ENCODE measurements at places on chromosomes 2 and 18.

GRCh38 chr2:77873506-77873905, 351.3 kb upstream of the LRRTM4 start:
- no peak for DNase-seq

GRCh38 chr2:46353509-46353908, 56.3 kb downstream of the EPAS1 start:
- no peak for DNase-seq

DNA sequence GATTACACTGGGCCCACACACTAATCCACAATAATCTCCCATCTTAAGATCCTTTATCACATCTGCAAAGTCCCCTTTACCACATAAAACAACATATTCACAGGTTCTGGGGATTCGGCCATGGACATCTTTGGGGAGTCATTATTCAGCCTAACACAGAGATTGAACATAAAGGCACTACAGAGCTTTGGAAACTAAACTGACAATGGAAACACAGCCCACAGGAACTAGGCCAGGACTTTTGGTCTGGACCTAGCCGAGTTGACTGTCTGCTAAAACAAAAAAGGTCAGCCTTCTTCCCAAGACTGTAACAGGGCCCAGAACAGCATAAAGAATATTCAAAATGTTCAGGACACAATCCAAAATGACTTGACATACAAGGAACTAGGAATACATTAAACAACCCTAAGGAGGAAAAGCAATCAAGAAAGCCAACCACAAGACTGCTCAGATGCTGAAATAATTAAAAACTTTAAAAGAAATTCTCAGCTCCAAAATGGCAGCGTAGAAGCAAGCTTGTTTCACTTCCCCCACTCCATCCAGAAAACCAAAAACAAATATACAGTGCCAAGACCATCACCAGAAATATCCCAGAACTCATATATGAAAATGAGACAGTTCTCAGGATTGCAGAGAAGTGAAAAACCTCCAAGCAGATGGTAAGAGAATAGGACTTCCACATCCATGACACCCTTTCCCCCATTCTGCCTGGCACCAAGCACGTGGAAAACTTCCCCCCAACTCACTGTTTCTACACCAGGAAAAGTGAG, 207.8 kb downstream of the ATAD2B start:
- no peak for DNase-seq

GRCh38 chr18:69659142-69659651, 258.5 kb downstream of the DOK6 start:
- no peak for DNase-seq

GRCh38 chr18:69705987-69706386, 241.7 kb downstream of the CD226 start:
- no peak for DNase-seq

DNA sequence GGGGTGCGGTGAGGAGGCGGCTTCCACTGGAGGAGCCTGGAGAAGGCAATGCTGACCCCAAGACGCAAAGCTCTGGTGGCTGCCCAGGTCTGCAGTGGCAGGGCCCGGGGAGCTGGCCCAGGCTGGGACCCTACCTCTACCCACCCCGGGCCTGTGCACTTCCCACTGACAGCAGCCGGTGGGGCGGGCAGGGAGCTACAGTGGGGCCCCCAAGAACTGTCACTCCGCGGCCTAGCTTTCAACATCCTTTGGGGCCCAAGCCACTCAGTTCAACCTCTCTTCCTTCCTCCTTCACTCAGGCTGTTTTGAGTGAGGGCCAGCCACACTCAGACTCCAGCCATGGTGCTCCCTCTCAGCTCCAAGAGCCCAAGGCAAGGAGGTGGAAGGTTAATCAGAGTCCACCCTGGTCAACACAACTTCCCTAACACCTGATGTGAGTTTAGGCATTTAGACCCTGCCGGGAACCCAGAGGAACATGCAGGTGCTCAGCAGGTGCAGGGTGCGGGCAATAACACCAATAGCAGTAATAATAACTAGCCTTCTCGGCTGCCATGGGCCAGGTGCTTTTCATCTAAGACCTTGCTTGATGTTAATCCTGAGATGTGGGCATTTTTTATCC, 93.6 kb downstream of the ZFP36L2 start:
- no peak for DNase-seq

GRCh38 chr2:147860009-147860408, 15.2 kb downstream of the ACVR2A start:
- DNase-seq, result no peak

DNA sequence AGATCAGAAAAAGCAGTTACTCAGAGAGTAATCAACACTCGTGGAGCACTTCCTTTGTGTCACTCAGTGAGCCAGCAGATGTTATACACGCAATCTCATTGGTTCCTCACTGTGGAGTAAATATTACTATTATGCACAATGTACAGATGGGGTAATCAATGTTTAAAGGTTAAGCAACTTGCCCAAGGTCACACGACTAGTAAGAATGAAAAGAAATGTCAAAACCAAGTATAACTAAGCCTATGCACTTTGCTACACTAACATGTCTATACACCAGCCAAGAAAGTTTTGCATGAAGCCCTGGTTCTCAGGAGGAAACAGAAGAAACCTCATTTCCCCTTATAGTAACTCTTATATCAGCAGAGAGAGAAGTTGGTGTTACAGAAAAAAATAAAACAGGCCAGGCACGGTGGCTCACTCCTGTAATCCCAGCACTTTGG, 5.4 kb downstream of the METTL21A start:
- no peak for DNase-seq

DNA sequence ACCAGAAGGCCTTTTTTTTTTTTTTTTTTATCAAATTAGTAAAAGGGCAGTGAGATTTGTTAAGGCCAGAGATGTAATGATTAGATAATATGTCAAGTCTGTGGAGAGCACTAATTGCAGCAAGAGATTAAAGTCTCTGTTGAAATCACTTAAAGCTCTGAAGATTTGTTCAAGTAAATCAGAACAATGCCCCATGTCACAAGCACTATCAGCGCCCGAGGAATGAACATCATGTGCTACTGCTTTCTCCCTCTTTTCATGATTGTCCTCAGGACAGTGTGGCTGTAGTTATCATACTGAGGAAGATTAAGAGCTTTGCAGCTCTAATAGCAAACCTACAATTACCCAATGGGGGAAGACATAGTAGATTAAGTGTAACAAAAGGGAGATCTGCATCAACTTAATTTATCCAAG, 71.1 kb downstream of the TDRD15 start:
- DNase-seq, result no peak

DNA sequence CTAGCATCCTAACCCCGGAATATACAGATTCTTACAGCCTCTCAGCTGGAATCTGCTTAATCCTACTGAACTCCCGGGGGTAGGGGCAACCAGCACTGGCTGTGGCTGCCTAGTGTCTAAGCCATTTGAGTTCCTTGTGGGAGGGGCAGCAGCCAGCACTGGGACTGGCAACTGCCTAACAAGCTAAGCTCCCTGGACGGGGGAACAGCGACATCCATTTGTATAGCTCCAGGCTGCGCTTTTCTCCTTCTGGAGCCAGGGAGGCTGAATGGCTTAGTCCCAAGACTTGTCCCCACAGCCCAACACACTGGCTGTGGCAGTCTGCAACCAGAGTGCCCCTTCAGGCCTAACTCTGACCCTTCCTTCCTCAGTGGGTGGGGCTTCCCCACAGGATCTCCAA, 787.2 kb downstream of the METTL4 start:
- DNase-seq, result no peak

- DNase-seq, result no peak
These were observed 42.9 kb upstream of the SERTAD2 start for GRCh38 chr2:64696636-64697035.

- DNase-seq, result no peak
These were observed 23.7 kb downstream of the PLEK start for GRCh38 chr2:68388772-68389171.

DNA sequence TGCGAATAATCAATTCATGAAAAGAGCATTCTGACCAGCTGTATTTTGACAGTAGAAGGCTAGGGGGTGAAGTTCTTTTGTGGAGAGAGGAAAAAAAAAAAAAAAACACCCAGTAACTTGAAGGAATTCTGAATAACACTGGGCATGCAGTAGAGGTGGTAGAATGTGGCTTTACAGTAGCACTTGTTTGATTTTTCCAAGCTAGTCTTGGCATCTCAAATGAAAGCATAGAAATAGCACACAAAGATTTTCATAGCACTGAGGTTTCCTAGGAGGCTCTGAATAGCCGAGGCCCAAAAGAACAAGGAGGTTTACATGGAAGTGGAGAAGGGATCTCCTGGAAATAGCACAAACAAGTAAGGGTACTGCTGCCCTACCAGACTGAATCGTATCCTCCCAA, 470.2 kb upstream of the CDH20 start:
- no peak for DNase-seq

GRCh38 chr2:219434468-219434717, 250 bp upstream of the SPEG start:
- no peak for DNase-seq

DNA sequence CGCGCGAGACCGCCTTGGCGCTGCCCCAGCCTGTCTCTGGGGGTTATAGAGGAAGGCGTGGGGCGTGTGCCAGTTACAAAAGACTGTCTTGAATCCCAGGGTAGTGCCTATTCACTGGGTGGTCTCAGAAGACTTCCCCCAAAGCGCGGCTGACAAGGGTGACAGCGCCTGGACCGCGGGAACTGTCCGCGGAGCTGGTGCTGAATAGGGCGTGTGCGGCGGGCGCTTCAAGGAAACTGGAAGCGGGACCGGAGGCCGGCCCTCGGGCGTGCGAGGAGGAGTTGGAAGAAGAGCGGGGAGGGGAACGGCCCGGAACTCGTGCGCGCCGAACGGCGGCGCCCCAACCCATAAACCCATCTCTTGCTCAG, 2.3 kb downstream of the EGR4 start:
- peak; percentile 53 for DNase-seq

GRCh38 chr2:14752295-14752694, 119.8 kb downstream of the LRATD1 start:
- no peak for DNase-seq

DNA sequence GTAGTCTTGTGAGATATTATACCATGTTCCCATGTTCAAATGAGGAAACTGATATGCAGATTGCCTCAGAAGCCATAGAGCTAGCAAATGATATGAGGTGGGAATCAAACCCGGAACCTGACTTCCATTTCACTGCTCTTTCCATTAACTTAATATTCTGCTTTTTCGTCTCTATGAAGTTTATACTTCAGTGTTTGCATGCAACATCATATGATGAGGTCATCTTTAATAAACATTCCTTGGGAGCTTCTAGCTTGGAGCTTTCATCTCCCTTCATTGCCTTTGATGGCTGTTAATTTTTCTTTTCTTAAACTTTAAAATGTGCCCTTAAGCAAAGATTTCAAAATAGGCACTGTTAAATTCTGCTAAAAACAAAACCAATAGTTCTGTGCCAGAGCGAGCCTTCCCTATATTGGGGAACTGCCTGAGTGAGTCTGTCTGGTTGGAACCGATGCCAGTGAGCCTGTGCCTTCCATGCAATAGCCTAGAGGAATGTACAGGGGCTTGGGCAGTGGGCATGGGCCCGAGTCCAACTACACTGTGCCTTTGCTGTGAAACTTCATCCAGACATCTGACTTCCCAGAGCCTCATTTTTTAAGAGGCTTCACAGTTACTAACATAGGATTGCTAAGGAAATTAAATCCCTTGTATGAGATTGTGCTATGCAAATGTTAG, 91.1 kb upstream of the TMEM200C start:
- no peak for DNase-seq

- no peak for DNase-seq
These were observed 405.5 kb downstream of the PARD3B start for GRCh38 chr2:204950695-204951346.

DNA sequence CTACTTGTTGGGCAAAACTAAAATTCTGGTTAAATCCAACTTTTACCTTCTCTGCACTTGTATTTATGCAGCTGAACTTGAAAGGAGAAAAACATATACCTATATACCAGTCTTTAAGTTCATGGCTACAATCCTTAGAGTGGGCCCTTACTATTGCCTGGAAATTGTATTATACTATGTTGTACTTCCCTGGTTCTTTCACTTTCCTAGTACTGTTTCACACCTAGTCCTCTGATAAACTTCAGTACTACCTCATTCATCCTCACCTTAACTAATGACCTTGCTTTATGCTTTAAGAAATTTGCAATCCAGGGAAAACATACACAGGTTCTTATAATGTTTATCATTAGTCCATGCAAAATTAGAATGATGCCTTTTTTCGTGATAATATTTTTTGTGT, 103.8 kb downstream of the HAUS1 start:
- DNase-seq, result no peak

DNA sequence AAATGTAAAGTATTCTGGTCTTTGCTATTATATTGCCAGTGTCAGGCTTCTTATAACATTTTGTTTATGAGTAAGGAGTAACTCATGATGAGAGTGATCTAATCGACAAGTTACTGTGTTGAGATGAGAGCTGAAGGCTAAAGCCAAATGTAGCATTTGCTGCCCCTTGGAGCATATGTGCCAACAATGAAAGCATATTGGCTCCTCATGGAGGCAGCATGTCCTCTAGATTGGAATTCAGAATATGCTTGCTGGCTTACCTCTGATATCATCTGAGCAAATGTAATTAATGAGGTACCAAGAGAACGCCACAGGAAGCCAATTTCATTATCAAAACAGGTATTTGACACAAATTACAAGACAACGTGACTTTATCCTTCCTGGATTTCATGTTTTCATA, 781.1 kb upstream of the FSHR start:
- DNase-seq, result no peak

DNA sequence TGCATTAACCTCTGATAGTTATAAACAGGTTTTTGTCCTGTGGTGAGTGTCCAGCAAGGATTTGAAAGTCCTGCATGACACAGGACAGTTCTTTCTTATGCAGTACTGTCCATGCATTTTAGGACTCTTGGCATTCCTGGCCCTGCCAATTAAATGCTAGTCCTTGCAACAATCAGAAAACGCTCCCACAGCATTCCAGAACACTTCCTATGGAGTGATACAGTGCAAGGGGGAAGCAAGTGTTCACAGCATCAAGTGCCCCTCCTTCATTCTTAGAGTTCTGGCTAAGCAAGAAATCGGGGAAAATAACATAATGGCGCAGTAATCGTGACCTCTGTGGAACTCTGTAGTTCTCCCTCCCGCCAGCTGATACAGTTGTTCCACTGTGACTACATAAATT, 62.9 kb downstream of the ARHGAP28 start:
- no peak for DNase-seq

All from stimulated activated naive CD8-positive, alpha-beta T cell treated with anti-CD3 and anti-CD28 coated beads, Interleukin-15, amount 100 ng/mL, for 72 hours (primary cell).